ENCODE measurements at places on chromosomes 4 and X.

GRCh38 chrX:26822448-26822847 lies 606.5 kb downstream of the MAGEB5 start:
- DNase-seq: no peak

DNA sequence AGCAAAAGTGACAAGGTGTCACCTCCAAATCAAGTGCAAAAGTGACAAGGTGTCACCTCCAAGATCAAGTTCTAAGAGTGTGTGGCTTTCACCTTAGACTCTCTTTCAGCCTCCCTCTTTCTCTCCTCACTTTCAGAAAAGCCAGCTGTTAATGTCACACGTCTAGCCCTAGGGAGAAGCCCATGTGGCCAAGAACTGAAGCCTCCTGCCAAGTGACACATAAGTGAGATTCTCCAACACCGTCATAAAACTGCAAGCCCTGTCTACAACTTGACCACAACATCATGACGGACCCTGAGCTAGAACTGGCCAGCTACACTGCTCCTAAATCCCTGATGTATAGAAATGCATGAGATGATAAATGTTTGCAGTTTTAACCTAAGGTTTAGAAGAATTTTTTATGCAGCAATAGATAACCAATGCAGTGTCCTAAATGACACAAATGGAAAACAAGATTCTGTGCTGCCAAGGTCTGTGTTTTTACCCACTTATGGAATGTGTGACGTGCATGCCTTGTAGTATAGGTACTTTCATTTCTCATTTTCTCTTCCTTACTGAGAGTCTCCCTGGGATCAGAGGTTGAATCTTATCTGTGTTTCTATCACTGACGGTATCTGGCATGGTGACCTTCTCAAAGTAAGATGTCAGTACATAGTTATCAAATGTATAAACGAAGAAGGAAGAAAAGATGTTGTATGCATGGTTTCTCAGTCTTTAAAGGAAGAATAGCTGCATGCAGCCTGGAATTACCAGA lies 25.0 kb downstream of the NLGN4X start:
- no peak for DNase-seq

GRCh38 chr4:2942532-2943363 lies 20.5 kb downstream of the NOP14 start:
- peak; percentile 72 for DNase-seq

DNA sequence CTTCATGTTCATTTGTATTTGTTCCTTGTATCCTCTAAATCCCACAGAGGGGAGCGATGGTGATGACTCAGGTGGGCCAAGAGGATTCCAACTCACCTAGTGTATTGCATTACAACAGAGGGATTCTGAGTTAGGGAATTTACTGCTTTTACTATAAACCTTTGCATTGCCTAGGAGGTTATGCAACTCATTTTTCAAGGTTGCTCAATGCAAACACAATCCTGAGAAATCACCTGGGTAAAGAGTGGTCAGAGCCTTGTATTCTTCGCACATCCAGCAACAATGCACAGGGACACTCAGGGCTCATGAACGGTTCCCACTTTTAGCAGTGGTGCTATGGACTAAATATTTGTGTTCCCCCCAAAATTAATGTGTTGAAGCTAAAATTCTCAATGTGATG lies 28.6 kb upstream of the LSM6 start:
- no peak for DNase-seq

- no peak for DNase-seq
Measured at GRCh38 chrX:38654302-38654701, 93.0 kb downstream of the TSPAN7 start.

DNA sequence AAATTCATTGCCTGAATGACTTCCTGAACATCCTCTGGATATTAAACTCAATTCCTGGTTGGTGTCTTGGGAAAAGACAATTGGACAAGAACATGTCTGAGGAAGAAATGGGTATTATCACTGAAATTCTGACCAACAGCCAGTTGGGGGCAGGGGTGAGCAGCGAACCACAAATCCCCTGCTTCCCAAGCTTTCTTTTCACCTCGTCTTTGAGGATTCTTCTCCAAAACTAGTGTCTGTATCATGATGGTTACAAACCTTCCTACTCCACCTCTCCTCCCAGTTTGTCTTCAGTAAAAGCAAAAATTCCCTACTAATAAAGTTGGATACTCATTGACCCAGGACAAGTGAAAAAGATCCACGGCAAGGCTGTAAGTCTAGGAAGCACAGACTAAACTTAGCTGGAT lies 48.3 kb upstream of the WDR1 start:
- peak; percentile 84 for DNase-seq

DNA sequence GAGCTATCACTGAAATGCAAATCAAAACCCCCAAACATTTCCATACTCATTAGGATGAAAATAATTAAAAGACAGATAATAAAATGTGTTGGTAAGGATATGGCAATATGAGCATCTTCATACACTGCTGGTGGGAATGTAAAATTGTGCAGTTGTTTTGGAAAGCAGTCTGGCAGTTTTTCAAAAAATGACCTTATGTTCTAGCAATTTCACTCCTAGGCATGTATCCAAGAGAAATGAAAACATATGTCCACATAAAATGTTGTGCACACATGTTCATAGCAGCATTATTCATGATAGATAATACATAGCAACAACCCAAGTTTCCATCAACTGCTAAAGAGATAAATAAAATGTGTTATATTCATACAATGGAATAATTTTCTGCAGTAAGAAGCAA lies 14.8 kb upstream of the GPRASP2 start:
- DNase-seq: no peak

GRCh38 chr4:148216866-148217814 lies 225.1 kb downstream of the NR3C2 start:
- DNase-seq: no peak

DNA sequence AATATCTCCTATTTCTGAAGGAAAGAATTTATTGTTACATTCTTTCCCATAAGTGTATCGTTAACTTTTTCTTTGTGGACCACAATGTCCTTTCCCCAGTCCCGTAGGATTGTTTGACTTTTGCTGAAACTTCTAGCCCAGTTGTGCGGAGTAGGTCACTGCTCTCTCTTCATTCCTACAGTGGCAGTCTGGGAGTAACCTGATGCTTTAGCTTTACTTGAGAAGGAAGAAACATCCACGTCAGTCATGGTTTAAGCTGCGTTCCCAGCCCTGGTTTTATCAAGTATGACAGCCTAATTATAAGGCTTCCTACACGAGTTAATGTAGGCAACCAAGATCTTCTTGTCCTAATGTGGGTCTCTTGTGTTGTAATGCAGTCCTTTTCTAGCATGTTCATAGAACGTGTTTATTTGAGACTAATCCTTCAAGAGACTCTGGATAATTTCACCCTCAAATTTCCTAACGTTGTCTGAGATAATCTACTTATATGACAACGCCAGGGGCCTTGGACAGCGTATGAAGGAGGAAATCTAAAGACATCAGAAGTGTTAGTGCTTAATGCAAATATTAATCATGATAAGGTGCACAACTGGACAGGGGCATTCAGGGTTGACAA lies 40.8 kb upstream of the GRPR start:
- no peak for DNase-seq

GRCh38 chr4:726838-727237 lies 21.2 kb downstream of the PCGF3 start:
- DNase-seq: no peak

DNA sequence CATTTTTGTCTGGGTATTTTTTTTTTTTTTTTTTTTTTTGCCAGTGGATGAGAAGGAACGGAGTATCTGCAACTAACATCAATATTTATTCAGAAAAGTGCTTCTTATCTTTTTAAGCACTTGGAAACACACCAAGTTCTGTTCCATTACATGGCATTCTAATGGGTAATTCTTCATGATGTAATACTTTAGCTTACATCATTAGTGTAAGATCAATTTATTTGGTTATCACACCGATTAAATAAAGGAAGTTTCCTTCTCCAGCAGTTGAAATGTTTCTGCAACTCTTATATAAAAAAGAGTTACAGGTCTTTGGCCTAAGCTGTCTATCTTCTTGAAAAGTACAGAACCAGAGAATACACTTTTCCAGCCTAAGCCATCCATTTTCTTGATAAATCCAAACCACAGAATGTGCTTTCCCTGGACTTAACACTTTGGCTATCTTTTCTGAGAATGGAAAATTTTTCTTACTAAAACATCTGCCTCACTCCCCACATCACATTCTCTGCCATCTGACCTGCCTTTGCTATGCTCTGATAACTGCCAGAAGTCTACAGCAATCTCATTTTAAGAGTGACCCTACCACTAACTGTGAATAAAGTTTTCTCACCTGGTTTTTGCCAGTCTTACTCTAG lies 191.9 kb upstream of the MAB21L2 start:
- DNase-seq: no peak

DNA sequence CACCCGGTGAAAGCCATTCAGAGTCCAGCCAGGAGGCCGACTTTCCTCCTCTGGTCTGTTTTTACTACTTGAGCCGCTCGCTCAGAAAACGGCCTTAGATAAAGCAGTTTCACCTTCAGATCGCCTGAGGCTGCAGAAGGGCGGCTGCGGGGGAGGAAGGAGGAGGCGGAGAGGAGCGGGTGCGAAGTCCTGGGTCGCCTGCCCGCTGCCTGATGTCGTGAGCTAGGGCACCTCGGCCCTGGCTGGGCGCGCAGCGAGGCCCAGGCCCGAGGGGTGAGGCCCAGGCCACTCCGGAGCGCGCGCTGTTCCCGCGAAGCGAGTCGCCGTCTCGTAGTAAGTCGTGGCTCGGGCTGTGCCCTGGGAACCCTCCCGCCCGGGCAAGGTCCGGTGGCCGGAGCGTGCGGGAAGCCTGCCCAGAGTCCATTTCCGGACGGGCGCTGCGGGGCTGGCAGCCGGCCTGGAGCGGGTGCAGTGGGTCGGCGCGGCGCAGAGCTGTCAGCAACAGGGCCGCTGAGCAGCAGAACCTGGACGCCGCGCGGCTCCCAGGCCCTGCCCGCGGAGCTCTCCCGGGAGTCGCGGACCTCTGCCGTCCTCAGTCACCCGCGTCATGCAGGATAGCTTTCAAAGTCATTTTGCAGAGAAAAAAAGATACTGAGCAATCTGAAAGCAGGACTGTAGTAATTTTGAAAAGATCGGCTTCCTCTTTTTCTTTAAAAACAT lies 18.6 kb downstream of the TRIM2 start:
- peak; percentile 76 for DNase-seq

GRCh38 chr4:173171987-173172386 lies 3.4 kb downstream of the GALNT7 start:
- DNase-seq: no peak

DNA sequence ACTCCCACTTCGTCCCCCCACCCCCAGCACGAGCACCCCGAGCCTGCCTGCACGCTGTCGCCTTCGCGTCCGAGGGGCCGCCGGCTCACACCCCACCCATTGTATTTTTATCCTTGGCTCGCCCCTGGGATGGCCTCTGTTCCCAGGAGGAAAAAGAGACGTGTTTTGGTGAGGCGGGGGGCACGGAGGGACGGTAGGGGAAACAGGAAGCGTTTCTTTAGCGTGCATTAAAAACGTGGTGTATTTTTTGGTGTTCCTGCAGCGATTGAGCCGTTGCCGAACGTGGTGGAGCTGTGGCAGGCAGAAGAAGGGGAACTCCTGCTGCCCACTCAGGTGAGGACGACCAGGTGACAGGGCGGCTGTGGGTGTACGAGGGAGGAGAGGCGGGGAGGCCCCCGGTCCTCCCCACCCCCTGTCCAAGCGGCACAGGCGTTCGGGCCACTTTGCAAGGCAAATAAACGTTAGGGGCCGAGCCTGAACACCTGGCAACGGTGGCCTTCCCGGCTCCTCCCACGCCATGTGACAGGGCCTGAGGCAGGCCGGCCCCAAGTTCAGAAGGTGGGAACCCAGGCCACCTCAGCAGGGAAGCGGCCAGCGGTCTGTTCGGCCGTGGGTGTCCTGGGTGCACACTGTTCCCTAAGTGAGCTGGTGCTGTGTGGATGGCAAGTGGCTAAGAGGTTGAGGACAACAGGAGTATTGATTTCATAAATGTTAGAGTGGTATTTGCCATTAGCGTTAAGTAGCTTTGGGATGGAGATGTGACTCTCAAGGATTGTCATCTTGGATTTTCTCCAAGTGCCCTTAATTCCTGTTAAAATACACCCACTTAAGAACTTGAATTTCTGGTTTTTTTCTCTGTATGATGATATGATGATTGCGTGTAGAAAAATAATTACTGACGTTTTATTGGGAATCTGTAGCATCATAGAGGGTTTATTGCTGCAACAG lies 1.1 kb downstream of the TMEM131L start:
- DNase-seq: peak; percentile 83

GRCh38 chr4:167359711-167360110 lies 125.4 kb upstream of the SPOCK3 start:
- DNase-seq: no peak

GRCh38 chr4:98632258-98632657 lies 26.2 kb downstream of the TSPAN5 start:
- no peak for DNase-seq

- no peak for DNase-seq
Measured at GRCh38 chrX:42090395-42090794, 167.0 kb upstream of the CASK start.

DNA sequence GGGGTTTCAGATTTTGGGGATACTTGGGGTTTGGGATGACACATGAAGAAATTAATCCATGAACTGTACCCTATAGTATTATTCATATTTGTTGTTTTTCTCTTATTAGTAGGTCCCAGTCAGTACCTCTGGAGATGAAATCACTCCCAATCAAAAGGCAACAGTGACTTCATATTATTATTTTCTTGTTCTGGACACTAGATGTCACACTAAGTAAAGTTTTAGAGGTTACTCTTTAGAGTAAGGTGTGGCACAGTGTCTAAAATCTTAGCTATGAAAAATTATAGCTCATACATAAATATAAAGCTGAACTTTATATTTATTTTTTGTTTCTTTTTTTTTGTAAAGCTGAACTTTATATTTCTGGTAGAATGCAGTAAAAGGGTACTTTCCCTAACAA lies 35.1 kb downstream of the FAM114A1 start:
- DNase-seq: peak; percentile 66

DNA sequence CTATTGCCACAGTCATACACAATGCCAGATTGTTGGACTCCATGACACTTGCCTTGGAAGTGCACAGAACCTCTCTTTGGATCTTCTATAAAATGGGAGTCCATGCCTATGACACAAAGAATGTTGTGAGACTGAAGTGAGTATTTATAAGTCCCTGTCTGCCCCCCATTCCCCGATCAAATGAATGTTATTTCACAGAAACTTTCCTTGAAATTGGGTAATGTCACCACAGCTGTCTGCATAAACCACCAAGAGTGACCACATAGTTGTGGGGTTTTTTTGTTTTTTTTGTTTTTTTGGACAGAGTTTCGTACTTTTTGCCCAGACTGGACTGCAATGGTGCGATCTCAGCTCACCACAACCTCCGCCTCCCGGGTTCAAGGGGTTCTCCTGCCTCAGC lies 27.1 kb upstream of the REST start:
- no peak for DNase-seq

GRCh38 chr4:111323916-111324315 lies 701.0 kb upstream of the PITX2 start:
- DNase-seq: no peak

- DNase-seq: no peak
Measured at GRCh38 chr4:138446456-138446855, 204.3 kb upstream of the SLC7A11 start.
